Activated CD8-positive, alpha-beta memory T cell treated with anti-CD3 and anti-CD28 coated beads for 1 hour (primary cell): ENCODE measurements at places on chromosomes 6 and 20.
A peak's percentile ranks its signal among the peaks of the same experiment; 100 is the strongest.

DNA sequence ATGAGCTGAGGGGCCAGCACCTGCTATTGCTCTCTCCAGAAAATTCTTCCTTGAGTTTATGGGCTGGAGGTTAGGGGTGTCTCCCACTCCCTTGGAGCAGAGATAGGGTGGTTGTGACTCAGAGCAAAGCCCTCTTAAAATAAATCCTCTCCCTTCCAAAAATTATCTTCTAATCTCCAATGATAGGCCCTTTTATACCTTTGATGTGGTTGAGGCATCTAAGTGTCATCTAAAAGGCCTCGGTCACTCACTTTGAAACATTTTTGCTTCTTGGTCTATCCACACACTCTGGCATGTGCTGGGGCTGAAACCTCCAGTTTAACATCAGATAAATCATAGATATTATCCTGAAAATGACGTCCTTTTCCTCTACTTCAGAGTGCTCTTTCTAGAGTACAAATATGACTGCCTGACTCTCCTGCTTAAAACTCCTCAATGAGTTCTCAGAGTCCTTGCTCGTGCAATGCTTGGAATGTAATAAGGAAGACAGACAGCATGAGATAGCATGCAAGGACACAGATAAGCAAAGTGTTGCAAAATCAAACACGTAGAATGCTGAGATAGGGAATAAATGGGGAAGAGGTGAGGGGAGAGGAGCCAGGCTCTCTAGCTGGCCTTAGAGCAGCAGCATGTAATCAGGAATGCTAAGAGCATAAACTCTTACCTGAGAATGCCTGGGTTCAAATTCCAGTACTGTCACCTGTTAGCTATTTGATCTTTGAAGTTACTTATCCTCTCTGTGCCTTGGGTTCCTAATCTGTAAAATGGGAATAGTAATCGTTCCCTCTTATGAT, 374.1 kb upstream of the CITED2 start:
- DNase-seq = no peak

GRCh38 chr6:155303361-155303870, 10.9 kb downstream of the TFB1M start:
- DNase-seq = no peak

- peak; percentile 76 for DNase-seq
These were observed 32.6 kb upstream of the FAM83D start for GRCh38 chr20:38893565-38894090.

- no peak for DNase-seq
These were observed 99.7 kb downstream of the ZMYND8 start for GRCh38 chr20:47256668-47257236.

- DNase-seq = no peak
These were observed 20.6 kb downstream of the MANBAL start for GRCh38 chr20:37309936-37310590.

DNA sequence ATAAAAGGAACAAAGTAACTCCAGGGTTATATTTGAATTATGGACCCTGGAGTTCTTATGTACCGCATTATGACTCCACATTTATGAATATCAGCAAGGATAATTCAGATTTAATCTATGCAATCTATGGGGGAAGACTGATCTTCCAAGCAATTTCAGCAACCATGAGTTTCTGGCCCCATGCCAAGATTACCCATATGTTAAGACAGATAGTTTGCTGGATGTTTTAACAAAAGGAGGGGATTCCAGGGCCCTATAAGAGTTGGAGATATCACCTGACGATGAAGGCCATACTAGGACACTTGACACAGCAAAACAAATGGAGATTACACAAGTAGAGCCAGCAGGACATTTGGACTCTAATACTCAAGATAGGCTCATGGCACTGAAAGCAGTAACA, 45.9 kb upstream of the PLN start:
- no peak for DNase-seq

DNA sequence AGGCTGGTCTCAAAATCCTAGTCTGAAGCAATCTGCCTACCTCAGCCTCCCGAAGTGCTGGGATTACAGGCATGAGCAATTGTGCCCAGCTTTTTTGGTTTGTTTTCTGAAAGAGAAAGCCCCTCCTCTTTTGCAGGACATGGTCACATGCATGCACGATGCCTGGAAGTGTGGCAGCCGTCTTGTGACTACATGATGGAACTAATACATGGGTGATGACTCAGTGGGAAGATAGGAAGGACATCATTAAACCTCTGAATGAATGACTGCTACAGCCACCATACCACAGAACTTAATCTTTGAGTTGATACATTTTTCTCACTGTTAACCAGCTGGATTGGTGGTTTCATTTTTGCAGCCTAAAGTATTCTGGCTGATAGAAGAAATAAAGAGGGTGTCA, 13.4 kb upstream of the CTNNBL1 start:
- no peak for DNase-seq
